ENCODE measurements at places on chromosomes 1 and 21.

GRCh38 chr1:153571706-153572105, 6.1 kb upstream of the S100A2 start:
- no peak for DNase-seq

- no peak for DNase-seq
Observed at GRCh38 chr21:26067836-26068594, 102.6 kb downstream of the APP start.

- DNase-seq: no peak
Observed at GRCh38 chr1:115976921-115977498, 697 bp downstream of the SLC22A15 start.

- DNase-seq: no peak
Observed at GRCh38 chr1:247366926-247367645, 35.4 kb upstream of the ZNF496 start.

GRCh38 chr1:20188455-20188817, 2.1 kb upstream of the PLA2G2C start:
- DNase-seq: no peak

DNA sequence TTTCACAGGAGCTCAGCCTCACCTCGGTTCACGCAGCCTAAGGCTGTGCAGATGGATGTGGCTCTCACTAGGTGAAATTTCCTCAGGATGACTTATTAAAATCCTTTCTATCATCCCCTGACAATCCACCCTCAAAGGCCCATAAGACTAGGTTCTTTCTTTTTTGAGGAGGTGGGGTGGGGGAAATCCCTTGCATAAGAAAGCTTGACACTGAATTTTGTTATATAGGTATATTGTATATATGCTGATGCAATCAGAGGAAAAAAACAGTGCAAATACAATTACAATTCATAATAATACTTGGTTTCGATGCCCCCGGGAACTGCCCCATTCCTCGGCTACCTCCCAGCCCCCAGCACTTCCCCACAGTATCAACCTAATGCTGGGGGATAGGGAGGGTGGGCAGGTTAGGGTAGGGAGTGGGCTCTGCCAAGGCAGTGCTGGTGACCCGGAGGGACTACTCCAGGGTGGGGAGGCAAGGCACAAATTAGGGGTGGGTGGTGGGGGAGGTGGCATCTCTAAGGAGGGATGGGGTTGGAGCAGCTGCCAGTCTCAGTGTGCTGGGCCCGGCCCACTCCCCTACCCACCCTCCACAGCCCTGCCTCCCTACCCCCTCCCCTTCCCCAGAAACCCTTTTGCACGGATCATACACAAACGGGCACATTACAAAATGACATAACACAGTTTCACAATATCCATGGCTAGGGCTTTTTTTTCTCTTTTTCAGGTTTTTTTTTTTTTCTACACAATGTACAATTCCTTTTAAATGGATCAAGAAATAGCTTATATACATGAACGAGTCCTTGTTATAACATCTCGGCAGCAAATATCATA, 30.9 kb downstream of the SLC27A3 start:
- DNase-seq: no peak

DNA sequence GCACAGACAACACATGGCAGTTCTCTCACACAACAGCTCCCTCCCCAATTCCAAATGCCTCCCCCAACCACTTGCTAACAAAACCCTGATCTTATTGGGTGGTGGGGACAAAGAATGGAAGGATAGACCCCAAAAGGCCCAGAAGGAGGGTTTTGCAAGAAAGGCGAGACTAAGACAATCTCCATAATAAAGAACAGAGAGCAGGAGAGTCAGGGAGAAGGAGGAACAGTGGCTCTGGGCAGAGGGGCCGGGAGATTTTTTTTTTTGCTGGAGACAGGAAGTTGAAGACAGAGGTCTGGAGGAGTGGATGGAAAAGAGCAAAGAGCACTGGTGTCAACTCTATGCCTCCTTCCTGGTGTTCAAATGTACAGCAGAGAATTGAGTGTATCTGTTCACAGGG, 6.5 kb upstream of the C1QA start:
- no peak for DNase-seq

GRCh38 chr1:65176591-65176990, 28.6 kb downstream of the AK4 start:
- no peak for DNase-seq

- no peak for DNase-seq
Observed at GRCh38 chr1:84550826-84551225, 23.4 kb downstream of the CTBS start.

DNA sequence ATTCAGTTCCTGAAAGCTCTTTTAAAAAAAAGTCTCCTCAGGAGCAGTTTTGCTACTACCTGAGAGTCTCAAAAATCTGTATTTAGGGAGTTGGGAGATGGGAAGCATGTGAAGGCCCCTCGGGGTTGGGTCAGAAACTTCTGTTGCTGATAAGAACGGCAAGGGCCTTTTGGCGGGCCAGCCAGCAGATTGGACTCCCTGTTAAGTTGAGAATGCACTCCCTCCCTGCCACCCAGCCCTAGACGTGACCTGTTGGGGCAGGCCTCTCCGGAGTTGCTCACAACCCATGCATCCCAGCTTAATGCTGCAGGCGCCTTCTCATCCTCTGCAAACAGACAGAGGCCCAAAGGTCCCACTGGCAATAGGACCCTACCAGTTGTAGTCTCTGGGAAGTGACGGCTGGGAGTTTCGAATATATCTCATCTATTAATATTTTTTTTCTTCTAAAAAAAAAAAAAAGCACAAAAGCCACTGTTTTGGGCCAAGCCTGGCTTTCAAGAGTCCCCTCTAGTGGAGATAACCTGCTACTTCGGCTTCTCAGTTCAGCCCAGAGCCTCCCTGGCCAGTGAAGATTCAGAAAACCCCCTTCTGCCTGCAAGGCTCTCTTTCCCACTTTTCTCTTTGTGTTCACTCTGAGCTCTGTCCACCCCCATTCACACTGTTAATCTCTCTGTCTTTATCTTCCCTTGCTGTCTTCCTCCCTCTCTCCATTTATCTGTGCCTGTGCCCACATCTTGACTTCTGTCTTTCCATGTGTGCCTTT, 5.3 kb downstream of the PLXNA2 start:
- peak; percentile 50 for DNase-seq

DNA sequence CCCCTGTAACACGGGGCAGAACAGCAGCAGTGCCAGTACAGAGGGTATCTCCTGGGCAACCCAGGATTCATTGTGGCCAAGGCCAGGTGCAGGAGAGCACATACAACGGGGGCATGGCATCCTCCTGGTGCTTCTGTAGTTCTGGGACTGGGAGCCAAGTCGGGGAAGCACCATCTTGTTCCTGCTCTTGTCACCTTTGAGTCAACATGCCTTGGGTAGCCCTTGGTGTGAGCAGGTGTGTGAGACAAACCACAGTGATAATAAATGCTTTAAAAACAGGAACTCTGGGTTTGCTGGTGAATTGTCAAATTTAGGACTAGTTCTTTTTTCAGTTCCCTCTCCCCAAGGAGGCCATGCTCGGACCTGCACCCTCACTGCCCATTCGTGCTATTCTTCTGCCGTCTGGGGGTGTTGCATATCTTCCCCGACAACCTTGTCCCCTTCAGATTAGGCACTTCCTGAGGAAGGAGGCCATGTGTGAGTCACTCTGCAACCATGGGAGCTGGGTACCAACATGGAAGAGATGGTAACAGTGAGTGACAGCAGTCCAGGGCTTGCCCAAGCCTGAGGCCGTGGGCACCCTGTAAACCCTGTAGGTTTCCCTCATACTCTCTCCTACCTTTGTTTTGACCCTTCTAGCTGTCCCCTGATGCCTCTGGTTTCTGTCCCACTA, 150.2 kb downstream of the GRIK3 start:
- no peak for DNase-seq

DNA sequence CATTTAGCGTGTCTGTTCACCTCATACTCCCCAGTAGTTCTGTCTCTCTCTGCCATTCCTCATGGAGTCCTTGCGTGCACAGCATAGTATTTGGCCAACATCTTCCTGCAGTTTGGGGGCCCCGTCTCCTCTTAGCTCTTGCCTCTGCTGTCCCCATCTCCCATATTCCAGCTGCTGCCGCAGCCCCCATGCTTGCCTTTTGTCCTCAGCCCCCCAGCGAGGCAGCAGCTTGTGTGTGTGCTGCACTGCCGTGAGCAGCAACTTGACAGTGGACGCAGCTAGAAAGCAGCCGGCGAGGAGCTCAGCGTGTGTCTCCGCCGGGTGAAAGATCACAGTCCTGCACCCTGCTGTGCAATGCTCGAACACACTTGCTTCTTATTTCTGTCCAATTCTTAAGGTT, 164.2 kb upstream of the COL6A1 start:
- no peak for DNase-seq

DNA sequence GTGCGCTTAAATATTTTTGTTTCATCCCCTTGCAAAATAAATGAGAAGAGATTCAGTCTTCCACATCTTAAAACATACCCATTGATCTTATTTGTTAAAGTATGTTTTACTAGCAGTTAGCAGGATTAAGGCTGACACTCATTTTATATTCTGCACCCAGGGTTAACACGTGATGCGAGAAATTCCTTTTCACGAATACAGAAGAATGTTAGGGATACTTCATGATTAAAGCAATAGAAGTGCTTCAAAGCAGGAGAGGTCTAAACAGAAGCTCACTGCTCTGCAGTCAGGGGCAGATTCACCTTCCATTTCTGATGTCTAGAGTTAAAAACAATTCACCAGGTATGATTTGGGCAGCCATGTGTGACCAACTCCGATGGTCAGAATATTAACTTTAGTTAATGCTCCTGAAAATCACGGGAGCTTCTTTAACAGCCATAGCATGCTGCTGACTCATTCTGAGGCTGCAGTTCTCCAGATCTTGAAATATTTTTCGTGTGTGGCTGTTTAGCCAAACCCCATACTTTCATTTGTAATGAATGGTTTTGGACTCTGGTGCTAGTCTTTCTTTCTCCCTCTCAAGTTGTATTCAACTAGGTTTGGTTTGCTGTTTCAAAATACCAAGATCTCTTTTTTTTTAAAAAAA, 19.7 kb downstream of the BCAR3 start:
- DNase-seq: no peak

- DNase-seq: peak; percentile 74
Observed at GRCh38 chr21:34351786-34352241, 12.0 kb upstream of the KCNE2 start.

GRCh38 chr21:31342348-31342747, 1.7 kb downstream of the TIAM1 start:
- no peak for DNase-seq

GRCh38 chr1:208607616-208608015, 363.4 kb upstream of the PLXNA2 start:
- DNase-seq: no peak

DNA sequence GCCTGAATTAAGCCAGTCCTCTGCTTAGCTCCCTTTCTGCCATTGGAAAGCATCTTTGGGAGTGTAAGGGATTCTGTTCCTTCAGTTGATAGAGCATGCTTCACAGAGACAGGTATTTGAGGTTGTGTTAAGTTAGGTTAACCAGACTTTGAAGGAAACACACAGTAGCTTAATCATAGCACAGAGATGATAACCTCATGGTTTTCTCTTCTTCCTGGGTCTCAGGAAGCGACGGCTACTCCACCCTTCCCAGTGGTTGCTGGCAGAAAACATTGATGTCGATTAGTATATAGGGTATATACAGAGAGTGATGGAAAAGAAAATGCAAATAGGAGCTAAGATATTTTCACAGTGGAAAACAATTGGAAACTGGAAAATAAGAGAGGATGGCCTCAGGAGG, 42.0 kb downstream of the S1PR1 start:
- no peak for DNase-seq

DNA sequence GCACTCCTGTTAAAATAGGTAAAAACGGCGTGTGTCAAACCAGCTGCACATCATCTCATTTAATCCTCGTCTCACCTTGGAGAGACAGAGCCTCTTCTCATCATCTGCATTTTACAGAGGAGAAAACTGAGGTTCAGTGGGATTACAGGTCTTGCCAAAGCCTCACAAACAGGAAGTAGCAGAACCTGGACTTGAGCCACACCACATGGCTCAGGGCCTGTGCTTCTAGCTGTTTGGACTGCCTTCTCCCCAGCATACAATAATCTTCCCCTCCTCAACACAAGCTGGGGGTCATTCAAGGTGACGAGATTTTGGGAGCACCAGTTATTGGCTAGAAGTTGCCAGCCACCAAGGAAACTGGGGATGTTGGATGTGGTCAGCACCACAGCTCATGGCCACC, 167.9 kb upstream of the ZC3H12A start:
- DNase-seq: no peak

DNA sequence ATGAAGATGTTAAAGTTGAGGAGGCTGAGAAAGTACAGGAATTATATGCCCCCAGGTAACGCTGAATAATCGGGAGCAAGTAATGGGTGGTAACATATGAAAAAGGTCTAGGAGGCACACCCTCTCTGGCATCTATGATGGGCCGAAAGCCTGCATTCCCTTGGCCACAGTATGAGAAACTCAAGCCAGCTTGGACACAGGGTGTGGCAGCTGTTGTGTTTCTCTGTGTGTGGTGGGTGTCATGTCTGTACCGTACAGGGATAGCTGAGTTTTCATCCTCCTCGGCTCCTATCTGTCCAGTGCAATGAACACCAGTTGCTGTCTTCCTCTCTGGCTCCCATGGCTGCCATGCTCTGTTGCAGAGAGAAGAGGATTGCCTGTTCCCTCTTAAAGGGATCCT, 32.9 kb downstream of the NBPF3 start:
- no peak for DNase-seq

DNA sequence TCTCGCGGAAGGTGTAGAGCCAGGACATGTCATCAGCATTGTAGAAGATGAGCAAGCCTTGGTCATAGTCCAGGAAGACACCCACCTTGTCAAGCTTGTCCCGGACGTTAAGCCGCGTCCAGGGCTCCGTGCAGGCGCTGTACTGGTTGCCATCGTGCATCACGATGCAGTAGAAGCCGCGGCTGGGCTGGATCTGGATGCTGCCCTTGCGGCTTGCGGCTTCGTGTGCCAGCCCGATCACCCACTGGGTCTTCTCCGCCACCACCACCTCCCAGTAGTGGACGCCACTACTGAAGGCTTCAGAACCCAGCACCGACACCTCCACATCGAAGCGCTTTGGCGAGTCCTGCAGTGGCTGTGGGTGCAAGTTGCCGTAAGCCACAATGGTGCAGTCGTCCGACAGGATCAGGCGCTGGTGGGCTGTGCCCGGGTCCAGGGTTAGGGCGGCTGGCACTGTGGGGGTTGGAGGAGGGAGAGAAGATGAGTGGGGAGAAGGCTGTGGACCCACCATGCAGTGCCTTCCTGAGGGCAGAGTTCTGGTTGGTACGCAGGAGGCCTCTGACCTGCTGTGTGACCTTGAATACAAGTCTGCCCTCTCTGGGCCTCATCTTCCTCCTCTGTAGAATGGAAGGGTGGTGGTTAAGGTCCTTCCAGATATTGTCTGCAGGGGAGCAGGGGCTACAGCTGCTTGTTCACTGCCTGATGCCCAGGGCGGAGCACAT, 34.4 kb downstream of the TRIM62 start:
- DNase-seq: no peak

- no peak for DNase-seq
Observed at GRCh38 chr21:35633501-35633900, 426.8 kb downstream of the SETD4 start.

GRCh38 chr1:201275253-201275666, 8.0 kb upstream of the PKP1 start:
- DNase-seq: no peak

DNA sequence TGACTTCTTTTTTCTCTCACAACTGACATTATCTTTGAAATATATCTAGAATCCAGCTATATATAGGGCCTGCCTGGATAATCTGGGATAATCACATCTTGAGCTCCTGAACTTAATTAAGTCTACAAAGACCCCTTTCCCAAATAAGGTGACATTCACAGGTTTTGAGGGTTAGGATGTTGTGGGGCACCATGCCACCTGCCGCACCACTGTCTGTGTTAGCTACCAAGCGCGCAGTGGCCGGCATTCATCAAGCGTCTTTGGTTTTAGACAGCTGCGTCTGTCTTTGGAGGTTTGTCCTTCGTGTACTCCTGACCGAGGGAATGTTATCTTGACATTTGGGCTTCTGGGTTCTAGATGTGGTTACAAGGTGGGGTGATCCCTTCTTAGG, 7.5 kb downstream of the TRAPPC10 start:
- no peak for DNase-seq
